ENCODE measurements at places on chromosomes 16 and 17. TPM values are rescaled to one million over a fixed set of nuclear protein-coding genes. Genes with fewer than 3 reads are reported as not detected.

DNA sequence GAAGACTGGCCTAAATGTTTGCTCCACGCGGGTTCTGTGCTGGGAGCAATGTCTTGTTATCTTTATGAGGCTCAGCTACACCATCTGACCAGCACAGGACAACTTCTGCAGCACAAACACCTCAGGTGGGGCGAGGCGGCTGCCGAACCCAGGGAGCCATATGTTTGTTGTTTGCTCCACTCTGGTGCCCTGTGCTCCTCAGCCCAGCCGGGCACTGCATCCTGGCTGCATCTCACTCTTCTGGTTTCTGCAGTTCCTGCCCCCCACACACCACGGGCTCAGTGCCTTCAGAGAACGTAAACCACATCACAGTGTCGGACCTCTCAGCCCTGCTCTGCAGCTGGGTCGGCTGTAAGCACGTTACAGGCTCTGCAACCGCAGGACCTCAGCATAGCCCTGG is 32.4 kb downstream of the MXRA7 start:
- no peak for DNase-seq

DNA sequence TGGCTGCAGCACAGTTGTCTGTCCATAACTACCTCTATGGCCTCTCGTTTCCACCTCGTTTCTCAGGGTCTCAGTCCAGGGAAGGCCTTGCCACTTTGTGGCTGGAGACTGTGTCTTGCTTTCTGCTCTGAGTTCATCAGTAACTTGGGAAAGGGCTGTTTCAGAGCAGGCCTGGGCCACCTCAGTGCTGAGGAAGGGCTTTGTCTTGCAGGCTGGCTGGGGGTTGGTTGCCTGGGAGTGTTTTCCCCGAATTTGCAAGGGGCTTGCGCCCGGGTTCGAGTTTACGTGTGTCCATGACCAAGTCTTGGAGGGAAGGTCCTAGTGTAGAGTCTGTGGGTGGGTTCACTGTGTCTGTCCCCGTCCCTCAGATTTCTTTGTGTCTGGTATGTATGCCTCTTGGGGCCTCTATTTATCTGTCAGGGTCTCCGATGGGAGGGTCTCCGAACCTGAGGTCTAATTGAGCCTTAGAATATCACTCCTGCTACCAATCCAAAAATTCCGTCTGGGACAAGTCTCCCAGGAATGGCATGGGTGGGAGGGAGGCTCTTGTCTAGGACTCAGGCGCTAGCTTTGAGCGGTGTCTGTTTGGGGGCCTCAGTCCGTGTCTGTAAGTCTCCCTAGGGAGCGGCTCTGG is 594 bp upstream of the TGFB1I1 start:
- no peak for DNase-seq

DNA sequence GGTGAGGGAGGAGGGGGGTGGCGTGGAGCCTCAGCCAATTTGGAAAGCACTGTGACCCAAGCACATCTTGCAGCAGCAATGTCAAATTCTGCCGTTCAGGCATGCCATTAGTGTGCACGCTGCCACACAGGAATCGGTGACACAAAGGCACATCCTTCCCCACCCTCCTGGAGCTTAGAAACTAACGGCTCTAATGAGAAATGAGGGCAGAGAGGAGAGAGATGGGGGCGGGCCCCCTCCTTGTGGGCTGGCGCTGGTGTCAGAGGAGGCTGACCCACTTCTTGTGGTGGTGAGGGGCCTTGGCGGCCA is 94.8 kb downstream of the RTN4RL1 start:
- no peak for DNase-seq

DNA sequence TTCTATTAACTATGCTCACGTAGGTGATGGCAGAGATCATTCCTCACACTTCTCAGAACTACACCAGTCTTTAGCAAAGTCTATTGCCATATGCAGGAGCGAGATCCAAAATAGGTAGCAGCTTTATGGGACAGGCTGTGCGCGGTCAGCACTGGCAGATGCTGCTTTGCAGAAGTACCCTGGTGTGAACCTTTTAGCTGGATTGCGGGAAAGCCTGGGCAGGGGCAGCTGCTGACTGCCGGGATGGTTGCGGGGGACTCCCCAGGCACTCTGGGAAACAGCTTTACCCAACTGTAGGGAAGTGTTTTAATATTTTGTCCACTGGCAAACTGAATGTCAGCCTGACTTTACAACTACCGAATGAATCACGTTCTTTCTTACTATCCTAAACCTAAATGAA is 251.3 kb downstream of the HS3ST3A1 start:
- no peak for DNase-seq

DNA sequence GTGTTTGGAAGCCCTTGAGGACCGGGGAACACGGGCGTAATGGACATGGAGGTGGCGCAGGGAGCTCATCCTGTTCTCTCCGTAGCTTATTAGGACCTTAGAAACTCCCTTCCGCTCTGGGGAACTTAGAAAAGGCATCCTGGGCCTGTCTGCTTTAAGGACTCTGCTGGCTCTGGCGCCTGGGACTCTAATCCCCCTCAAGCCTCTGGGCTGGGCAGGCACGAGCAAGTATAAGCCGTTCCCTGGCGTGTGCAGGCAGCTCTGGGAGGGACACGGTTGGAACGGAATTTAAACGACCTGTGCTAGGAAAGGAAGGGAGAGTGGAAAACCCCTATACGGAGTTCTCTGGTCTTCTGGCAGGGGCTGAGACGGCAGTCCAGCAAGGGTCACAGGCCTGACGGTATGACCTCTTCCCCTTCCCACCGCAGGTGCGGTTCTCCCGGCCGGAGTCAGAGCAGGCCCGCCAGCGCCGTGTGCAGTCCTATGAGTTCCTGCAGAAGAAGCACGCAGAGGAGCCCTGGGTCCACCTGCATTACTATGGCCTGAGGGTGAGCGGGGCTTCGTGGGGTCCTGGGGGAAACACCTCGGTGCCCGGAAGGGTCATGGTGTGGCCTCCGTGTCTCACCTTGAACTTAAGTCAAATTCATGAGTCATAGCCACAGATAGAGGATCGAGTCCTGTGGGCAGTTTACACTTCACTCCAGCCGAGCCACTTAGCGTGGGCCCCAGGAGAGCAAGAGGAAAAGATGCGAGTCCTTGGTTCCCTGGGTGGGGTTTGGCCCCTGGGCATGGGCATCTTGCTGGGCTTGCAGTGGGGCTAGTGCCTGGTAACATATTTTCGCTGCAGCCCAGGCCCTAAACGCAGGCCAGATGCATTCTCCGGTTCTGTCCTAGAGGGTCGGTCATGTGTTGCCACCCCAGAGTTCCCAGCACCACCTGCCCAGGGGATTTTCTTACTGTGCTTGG is 17.7 kb downstream of the POLR3E start:
- DNase-seq, result no peak

DNA sequence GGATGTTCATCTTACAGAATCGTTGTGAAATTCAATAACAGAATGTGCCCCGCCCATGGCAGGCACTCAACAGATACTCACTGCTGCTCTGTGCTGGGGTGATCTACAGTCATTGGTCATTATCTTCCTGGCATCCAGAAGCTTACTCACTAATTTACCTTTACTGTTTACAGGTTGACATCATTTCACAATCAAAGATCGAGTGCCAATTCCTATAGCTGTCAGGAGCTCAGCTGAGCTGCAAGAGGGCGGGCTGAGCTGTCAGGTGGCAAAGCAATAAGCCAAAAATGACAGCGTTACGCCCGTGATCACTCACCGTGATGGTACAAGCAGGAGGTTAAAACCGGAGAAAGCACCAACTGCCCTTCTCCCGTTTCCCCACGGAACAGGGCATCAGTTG is 51.2 kb downstream of the LITAF start:
- DNase-seq, result no peak

DNA sequence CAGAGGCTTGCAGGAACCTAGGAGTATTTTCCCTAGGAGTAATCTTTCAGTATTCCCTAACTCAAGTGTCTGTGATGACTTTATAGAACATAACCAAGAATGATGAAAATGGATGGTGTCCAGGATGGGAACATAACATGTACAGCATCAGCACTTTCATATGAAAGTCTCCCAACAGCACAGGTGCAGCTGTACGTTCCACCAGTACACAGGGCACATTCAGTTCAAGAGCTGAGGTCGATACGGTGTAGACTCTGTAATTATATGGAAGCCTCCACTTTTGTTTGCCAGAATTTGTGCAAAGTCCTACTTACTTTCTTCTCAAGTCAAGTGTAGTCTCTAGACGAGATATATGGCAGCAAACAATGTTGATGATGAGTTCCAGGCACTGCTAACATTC is 46.2 kb upstream of the CRYM start:
- DNase-seq, result no peak

GRCh38 chr16:49835161-49835777 is 20.6 kb downstream of the ZNF423 start:
- DNase-seq, result peak; percentile 84

- no peak for DNase-seq
Measured at GRCh38 chr16:5430598-5430997, 333.0 kb upstream of the EEF2KMT start.

DNA sequence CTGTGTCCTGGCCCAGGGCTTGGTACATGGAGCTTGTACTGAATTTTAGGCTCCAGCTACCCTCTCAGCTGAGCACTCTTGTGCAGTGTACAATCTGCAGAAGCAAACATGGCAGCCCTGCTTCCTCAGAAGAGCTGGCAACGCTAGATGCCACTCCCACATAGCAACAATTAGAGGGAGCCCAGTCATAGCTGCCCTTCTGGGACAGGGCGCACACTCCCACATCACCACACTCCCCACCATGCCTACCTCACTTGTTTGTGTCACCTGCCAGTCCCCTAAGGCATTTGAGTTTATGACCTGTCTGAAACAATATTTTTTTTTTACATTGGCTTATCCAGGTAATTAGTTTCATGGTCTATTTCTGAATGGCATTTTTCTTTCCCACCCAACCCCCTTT is 72.3 kb downstream of the C17orf67 start:
- no peak for DNase-seq

- no peak for DNase-seq
Measured at GRCh38 chr17:72906306-72906705, 186.2 kb downstream of the SLC39A11 start.

- DNase-seq, result no peak
Measured at GRCh38 chr17:40565769-40566409, 617 bp upstream of the CCR7 start.

DNA sequence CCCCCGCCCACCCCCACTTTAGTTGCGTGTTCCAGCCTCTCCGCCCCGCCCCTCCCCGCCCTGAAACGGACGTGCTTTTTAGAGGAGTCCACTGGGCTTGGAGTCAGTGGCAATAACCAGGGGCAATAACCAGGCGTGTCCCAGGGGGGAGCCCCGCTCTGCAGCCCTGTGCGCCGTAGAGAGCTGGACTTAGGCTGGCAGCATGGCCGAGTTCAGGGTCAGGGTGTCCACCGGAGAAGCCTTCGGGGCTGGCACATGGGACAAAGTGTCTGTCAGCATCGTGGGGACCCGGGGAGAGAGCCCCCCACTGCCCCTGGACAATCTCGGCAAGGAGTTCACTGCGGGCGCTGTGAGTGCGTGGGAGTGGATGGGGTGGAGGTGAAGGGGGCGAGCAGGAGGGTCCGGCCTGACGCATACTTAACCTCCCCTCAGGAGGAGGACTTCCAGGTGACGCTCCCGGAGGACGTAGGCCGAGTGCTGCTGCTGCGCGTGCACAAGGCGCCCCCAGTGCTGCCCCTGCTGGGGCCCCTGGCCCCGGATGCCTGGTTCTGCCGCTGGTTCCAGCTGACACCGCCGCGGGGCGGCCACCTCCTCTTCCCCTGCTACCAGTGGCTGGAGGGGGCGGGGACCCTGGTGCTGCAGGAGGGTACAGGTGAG is at the start of gene ALOX15B:
Gene ALOX15B (plus strand): TSS at position 106 of the 657 bp plus-strand sequence. CDS start 97 bp downstream, at position 203.
- no peak for DNase-seq

DNA sequence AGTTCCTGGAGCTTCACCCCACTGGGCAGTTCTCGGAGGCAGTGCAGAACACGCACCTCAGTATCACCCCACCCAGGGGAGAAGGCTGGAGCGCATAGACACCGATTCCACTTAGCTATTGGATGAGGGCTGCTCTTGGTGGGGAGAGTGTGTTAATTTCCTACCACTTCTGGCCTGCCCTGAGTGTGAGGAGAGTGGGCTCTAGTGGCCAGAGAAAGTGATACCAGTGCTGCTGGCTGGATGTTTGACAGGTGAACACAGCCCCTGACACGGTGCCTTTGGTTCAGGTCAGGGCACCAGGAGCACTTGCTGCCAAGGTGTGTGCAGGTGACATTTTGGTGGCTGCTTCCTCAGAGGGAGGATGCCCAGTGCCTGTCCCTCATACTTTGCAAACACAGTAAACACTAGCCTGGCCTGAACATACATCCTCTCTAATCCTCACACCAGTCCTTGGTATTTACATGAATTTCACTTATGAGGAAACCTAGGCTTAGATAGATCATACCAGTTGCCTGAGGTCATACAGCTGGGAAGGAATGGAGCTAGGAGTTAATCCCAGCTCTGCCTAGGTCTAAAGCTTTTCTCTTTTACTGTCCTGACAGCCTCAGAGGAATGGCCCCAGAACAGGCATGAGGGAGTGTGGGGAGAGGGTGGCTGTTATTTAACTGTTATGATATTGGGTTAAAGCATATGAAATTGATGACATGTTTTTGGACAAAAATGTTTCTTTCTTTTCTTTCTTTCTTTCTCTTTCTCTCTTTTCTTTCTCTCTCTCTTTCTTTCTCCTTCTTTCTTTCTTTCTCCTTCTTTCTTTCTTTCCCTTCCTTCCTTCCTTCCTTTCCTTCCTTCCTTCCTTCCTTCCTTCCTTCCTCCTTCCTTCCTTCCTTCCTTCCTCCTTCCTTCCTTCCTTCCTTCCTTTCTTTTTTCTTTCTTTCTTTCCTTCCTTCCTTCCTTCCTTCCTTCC is 21.0 kb upstream of the ITGAX start:
- DNase-seq, result peak; percentile 20

DNA sequence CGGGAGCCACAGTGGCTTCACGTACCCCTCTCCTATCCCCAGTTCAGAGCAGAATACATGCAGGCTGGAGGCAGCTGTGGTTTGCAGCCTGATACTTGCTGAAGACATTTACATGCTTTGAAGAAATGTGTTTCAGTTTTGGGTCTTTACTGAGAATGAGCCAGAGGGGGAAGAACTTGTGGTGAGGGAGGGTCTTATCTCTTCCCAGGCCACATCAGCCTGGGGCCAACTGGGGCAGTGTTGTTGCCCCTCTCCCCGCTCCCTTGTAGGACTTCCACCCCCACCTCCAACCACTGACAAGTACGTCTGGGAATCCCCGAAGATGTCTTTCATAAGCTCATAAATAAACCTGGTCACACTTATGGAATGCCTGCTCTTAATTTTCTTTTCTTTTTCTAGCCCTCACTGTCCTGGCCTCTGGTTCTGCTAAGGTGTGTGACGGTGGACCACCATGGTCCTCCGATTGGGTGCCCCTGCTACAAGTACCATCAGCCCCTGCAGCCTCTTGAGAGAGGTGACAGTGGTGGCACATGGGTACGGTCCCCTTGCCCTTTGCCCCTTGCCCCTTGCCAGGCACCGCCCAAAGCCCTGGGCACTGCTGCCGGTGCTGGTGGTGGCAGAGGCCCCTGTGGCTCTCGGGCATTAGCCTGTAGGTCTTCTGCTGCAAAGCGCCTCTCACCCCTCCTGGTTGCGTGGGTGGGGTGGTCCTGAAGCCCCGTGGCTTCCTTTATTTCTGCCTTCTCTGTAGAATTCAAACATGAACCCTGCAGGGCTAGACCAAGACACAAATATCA is 144.8 kb upstream of the RPH3AL start:
- DNase-seq, result no peak

The ZNF624 gene
- 12.1 TPM for polyA plus RNA-seq

The RRAD gene
- polyA plus RNA-seq, result 3.7 TPM

The PHLPP2 gene
- polyA plus RNA-seq, result 13.2 TPM

The OR3A2 gene
- polyA plus RNA-seq, result 0.70 TPM

The ATAD5 gene
- 13.4 TPM for polyA plus RNA-seq

The TPSG1 gene
- polyA plus RNA-seq, result 0.85 TPM

The CNTNAP1 gene
- polyA plus RNA-seq, result 8.8 TPM

The MYCBPAP gene
- 3.0 TPM for polyA plus RNA-seq

All from left kidney (tissue), 8 donors.